ENCODE measurements at places on chromosomes 2 and 18.
A peak's percentile ranks its signal among the peaks of the same experiment; 100 is the strongest.

DNA sequence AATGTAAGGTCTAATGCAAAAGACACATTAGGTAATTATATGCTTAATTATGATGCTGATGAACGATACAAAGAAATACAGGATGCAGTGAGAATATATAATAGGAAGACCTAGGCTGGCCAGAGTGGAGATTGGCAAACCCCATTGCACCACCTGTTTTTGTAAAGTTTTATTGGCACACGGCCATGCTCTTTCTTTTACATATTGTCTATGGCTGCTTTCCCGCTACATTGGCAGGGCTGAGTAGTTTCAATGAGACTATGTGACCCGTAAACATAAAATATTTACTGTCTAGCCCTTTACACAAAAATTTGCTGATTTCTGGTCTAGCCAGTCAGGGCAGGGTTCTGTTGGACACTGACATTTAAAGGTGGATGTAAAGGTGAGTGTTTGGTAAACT, 5.4 kb downstream of the SEC11C start:
- DNase-seq, result no peak

DNA sequence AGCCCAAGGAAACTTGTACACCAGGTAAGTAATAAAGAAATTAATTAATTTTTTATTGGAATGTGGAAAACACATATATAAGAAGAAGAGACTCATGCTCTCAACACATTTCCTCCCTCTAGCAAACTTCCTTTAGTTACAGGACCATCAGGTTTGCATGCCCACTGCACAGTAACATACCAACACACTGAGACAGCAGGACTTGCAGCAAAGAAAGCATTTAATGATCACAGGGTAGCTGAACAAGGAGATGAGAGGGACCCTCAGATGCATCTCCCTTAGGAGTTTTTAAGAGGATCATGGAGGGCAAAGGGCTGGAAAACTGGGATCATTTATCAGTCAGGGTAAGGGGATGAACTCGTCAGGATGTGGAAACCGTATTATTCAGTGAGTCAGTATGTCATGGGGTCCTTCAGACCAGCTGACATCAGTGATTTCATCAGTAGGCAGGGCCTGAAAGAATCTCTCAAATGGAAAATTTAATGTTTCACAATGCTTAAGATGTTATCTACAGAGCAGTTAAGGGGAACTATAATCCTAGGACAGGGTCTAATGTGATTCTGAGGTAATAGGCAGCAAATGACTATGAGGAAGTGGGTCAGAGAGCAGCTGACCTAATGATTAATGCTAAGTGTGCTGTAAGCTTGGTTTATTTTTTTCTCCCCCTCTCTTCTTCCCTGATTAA, 193.8 kb upstream of the RND3 start:
- peak; percentile 93 for DNase-seq

DNA sequence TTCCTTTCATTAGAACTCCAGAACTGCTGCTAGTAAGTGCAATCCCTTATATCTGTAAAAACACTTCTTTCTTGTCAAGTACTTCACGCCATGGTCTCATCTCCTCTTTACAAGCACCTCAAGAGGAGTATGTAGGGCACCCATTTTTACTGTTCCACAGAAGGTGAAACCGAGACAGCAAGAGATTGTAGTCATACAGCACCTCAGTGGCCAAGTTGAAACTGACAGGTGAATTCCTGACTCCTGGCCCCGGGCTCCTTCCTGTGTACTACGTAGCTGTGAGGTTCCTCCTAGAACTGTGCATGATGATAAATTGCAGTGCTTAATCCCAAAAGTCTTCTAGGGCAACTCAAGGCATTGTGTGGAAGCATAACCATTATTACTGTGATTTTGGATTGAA, 131.5 kb upstream of the MEIS1 start:
- DNase-seq, result no peak

DNA sequence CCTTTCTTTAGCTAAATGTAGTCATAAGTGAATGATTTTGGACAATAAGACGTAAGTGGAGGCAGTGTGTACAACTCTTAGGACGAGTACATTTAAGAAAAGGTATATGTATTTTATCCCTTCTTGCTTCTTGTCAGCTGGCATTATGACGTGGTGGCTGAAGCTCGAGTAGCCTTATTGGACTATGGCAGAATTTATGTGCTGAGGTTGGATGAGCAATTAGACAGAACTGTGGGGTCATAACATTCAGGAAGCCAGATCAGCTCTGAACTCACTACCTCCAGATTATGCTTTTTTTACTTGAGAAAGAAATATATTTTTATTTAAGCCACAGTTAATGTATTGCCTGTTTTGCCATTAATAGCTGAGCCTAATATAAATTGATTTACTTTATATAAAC, 661.5 kb downstream of the ERBB4 start:
- no peak for DNase-seq

GRCh38 chr2:179543361-179543901, 278.8 kb upstream of the SESTD1 start:
- DNase-seq, result peak; percentile 74

DNA sequence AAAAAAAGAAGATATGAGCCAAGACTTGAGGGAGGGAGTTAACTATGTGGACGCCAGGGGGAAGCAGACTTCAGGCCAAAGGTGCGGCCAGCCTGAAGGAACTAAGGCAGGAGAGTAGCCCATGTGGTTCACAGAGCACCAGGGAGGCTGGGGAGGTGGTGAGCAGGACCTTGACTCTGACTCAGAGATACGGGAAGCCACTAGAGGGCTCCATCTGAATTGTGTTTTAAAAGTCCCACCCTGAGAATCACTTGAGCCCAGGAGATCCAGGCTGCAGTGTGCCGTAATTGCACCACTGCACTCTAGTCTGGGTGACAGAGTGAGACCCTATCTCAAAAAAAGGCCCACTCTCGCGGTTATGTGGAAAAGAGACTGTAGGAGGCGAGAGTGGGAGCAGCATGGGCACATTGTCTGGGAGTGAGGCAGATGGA, 12.3 kb downstream of the CEP192 start:
- peak; percentile 6 for DNase-seq

DNA sequence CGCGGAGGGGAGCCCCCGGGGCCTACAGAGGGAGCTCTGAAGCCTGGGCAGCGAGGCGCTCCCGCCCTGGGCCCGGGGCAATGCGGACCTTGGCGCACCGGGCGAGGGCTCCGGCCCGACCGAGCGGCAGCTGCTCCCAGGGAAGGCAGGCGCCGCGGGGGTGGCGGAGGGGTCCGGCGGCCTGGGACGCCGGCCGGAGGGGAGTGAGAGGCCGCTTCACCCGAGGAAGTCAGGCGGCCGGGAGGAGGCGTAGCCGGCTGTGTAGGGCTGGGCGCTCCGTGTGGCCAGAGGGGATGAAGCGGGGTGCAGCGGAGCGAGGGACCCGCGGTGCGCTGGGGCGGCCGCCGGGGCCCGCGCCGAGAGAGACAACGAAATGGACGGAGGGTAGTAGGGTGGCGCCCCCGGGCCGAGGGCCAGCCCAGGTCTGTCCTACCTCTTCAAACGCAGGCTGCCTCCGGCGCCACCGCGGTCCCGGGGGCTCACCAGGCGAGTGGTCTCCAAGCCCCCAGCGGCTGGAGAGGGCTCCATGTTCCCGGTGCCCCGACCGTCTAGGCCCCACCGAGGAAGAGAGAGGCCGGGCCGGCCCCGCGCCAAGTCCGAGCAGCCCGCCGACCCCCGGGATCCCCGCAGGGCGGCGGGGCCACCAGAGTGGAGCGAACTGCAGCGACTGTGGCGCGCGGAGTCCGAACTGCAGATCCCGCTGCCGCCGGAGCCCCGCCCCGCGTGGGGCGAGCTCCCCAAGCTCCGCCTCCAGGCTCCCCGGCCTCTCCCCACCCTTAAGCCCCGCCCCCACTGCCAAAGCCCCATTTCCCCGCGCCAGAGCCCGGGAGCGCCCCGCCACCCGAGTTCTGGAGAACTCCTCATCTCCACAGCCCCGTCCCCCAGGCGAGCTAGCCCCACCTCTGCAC, at the start of gene SLC30A3:
TSS of gene SLC30A3 (minus strand) at position 669 of the 908 bp plus-strand sequence. CDS start at position 528, 141 bp downstream.
- no peak for DNase-seq

DNA sequence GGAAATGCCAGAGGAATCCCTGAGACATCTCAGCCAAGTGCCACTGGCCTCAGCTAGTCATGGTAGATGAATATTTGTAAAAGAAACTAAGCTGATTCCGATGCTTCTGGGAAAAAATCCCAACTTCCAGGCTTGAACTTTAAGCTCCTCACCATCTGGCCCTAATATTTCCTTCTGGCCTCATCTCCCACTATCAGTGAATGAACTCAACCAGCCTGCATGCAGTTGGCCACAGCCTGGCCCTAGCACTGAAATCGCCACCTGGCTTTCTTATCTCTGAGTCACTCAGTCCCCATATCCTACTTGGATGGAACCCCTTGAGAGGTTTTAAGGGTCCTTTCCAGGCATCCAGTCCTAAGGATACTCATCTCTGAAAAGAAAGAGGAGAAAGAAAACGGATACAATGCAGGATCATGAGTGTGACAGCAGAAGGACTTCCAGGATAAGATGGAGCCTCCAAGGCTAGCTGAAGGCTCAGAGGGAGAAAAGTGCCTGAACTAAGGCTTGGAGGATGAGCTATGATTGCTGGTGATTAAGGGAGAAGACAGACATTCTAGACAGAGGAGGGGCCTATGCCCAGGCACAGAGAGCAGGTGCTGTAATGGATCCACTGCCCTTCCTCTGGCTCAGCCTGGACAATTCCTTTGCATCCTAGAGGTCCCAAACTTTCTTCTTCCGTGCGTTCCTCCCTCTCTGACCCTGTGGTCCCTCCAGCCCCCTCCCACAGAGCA, 141.5 kb upstream of the MYCN start:
- DNase-seq, result no peak

Measured in HS-5 (cell line).